ENCODE measurements at places on chromosomes 4 and X.

DNA sequence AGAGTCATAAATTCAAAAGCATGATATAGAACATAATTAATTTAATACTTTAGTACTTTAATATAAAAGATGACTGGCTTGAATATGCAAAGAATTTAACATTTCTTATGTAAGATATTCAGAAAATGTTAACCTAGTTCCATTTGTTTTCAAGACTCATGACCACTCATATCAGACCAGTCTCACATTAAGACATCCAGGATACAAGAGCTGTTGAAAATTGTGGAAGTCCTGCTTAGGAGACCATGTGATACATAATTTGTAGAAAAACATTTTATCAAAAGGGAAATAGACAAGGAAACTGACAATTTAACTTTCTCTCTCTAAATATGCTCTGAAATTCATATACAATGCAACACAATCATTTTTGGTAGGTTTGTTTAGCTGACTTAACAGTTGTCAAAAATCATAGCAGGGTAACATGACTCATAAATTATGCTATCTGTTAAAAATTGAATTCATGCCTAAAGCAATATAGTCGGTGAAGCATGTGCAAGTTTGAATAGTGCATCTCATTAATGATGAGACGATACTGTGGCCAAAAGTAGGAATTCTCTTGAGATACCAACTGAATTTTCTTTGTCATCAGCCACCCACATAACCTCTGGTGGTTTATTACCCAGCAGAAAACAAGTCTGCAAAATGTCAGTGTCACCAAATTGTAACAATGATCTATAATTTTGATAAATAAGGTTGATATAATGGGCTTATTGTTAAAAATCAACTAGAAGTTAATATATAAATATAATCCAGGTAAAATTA, 211.4 kb downstream of the GASK1B start:
- DNase-seq, result no peak

DNA sequence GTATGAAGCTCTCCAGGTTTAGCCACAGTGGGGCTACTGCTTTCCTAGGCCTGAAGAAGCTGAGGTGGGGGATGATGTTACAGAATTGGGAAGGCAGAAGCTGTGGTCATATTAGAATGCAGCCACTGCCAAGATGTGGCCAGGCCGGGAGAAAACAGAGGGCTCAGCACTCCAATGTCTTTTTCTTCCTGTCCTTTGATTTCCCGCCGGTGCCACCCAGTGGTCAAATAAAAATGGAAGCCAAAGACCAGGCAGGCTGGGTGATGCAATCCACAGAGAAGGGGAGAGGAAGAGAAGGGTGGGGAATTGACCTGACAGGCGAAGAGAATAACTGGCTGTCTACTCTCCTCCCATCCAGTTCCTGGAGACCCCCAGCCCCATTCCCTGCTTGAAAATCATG, 94.9 kb upstream of the SHISA3 start:
- no peak for DNase-seq

DNA sequence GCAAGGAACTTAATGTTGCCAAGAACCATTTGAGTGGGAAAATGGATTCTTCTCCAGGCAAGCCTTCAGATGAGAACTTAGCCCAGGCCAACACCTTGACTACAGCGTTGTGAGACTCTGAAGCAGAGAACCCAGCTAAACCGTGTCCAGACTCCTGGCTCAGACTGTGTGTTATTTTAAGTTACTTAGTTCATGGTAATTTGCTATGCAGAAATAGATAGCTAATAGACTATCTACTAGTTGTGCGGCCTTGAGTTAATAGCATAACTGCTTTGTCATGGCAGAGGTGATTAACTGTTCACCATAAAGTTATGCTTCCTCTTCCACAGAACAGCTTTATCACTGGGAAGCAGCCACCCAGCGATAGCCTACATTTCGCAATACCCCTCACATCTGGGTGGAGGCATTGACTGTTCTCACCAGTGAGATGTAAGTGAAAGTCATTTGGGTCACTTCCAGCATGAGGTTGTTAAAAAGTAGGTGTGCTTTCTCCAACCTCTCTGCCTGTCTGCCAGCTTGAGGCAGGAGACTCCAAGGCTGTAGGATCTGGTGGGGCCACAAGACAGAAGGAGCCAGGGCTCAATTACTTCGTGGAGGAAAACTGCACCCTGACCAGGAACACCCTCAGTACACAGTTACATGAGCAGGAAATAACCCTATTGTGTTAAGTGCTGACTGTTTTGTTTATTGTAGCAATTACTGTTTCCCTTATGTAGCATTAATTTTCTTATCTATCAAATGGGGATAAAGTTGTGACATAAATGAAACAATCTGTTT, 94.2 kb downstream of the GPAT3 start:
- DNase-seq, result no peak

- DNase-seq, result no peak
Measured at GRCh38 chr4:120211408-120212015, 144.9 kb upstream of the MAD2L1 start.

- no peak for DNase-seq
Measured at GRCh38 chr4:139234253-139234652, 45.8 kb downstream of the MGARP start.

DNA sequence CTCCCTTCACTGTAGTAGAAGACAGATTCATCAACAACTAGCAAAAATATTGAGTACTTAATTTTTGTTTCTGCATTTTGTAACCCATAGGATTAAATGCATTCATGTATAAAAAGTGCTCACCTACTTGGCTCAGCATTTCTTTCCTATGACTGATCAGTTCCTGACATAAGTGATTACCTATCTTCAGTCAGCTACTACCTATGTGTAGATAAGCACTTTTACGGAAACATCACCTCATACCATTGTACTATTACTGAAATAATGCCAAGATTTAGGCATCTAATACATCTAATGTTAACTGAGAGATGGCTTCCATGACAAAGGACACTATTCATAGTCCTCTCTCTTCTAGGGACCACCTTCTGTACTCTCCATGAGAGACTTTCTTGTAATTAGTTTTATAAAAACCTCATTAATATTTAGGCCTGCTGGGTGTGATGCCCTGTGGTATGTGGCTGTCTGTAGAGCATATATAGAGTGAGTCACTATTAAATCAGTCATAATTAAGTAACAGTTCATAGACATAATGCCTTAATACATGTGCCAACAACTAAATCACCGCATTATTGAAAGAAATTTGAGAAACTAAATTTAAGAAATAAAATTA, 147.0 kb downstream of the PDGFC start:
- no peak for DNase-seq

DNA sequence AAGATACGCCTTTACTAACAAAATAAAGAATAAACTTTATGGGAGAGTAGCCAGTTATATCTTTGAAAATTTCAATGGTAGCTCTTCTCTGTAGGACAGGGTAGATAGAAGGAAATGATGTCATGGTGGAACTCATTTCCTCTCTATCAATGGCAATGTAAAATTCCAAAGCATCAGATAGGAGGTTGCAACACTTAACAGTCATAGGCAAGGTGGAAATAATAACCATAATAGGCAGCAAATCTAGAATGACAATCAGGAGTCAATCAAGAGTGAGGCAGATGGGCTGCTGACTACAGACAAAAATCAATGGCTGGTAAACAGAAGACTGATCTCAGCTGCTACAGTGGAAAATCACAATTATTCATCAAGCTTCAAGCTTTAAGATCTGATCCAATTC, 53.9 kb upstream of the TET2 start:
- no peak for DNase-seq

- no peak for DNase-seq
Measured at GRCh38 chr4:129428454-129428853, 332.5 kb downstream of the C4orf33 start.

GRCh38 chr4:6658209-6658595, 17.7 kb downstream of the MRFAP1 start:
- no peak for DNase-seq

- DNase-seq, result no peak
Measured at GRCh38 chr4:139210486-139210885, 33.5 kb upstream of the ELF2 start.

DNA sequence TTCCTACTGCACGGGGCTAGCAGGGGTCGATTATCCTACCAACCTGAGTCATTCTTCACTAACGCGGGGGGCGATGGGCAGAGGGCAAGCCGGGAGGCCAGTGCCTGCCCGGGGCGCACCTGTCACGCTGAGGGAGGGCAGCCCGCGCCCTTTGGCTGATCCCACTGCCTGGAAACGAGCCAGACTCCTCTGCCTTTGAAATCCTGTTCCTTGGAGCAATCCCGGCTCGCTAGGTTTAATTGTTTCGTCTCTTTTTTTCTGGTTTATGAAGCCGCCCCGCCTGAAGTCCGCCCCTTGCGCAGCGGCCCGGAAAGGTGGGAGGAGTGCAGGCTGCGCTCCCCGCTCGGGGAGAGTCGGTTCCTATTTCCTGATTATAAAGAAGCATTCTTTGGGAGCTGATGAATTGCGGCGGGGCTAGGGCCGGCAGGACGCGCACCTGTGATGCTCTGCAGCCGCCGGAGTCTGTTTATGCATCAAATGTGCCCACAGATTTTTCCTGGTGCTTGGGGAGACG, 484.2 kb downstream of the BCOR start:
- no peak for DNase-seq

DNA sequence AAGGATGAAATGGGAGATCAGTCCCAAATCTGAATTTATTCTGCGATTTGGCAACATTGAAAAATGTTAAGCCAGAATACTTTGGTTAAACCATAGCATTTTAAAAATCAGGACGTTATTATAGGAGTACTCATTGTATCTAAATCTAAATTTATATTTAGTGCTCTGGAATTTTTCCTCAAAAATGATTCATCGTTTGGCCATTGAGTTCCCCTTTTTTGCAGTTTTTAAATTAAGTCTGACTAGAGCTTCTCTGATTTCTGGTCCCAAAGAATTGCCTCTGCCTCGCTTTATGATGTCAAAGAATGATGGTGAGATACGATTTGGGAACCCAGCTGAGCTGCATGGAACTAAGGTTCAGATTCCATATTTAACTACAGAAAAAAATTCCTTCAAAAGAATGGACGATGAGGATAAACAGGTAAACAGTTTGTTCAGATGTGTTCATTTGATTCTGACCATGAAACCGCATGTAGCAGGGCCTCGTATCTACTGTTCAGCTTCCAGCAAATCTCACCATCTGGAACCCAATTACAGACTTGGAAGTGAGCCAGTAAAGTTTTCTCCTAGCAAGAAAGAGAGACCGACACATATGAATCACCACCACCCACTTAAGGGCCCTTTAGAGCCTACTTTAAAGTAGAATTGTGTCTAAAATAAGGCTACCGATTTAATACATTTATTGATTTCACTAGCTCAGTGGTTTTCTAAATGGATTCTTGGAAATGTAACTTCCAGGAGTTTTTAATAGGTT, 75.6 kb downstream of the REPS2 start:
- DNase-seq, result no peak

- no peak for DNase-seq
Measured at GRCh38 chrX:132631579-132632232, 142.9 kb upstream of the MBNL3 start.

GRCh38 chr4:54074381-54074780, 10.0 kb upstream of the CHIC2 start:
- DNase-seq, result no peak

- DNase-seq, result no peak
Measured at GRCh38 chrX:86137071-86137470, 11.2 kb upstream of the DACH2 start.

GRCh38 chrX:40773188-40773587, 37.8 kb upstream of the MED14 start:
- DNase-seq, result no peak

GRCh38 chr4:26083987-26084386, 170.0 kb downstream of the SMIM20 start:
- DNase-seq, result peak; percentile 43

DNA sequence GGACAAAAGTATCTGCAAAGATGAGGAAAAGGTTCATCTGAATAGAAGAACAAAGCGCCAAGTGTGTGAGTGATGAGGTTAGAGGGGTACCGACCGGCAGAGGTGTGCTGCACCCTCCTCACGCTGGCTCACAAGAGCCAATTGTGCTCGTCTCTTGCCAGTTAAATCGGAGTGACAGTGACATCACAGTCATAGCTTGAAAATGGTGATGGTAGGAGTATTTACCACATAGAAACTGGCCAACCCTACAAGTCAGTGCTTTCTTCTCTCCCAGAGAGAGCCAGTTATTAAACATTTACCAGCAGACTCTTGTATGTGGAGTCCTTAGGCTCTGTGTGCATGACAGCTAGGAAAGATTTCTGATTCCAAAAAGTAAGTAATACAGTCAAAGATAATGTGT, 32.4 kb downstream of the CLDN22 start:
- DNase-seq, result no peak

- no peak for DNase-seq
Measured at GRCh38 chrX:115400960-115401359, 111.4 kb downstream of the LUZP4 start.

DNA sequence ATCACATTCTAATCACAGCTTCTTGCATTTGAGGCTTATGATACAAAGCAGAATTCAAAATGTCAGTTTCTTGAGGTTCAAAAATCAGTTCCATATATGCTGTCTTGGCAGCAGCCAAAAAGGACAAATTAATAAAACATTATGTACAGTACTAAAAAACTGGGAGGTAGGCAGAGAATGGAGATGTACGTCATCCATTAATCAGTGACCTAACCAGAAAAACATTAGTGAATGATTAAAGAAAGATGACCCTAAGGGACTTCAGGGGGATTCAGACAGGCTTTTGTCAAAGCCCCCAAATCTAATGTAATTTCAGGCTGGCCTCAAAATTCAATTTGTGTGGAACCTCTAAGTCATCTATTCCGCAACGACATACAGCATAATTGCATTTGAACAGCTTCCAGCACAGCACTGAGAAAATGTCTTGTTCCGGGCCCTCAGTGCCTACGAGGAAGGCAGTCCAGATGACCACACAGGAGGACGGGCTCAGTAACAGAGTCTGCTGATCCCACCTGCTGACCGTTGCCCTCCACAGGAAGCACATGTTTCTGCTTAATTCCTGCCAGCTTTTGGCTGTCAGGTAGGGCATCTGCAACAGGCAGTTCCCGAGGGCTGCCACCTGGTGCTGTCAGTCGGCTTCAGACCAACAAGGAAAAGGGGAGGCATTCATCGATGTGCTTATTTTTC, 83.8 kb upstream of the HHIP start:
- no peak for DNase-seq

All from stimulated activated CD4-positive, alpha-beta T cell treated with anti-CD3 and anti-CD28 coated beads, Interleukin-4, amount 100 ng/mL, for 24 hours (primary cell).